ENCODE measurements at places on chromosomes 4 and X.

- DNase-seq = no peak
Measured at GRCh38 chrX:123223859-123224258, 39.8 kb downstream of the GRIA3 start.

- no peak for DNase-seq
Measured at GRCh38 chr4:37896206-37896860, 5.4 kb downstream of the TBC1D1 start.

DNA sequence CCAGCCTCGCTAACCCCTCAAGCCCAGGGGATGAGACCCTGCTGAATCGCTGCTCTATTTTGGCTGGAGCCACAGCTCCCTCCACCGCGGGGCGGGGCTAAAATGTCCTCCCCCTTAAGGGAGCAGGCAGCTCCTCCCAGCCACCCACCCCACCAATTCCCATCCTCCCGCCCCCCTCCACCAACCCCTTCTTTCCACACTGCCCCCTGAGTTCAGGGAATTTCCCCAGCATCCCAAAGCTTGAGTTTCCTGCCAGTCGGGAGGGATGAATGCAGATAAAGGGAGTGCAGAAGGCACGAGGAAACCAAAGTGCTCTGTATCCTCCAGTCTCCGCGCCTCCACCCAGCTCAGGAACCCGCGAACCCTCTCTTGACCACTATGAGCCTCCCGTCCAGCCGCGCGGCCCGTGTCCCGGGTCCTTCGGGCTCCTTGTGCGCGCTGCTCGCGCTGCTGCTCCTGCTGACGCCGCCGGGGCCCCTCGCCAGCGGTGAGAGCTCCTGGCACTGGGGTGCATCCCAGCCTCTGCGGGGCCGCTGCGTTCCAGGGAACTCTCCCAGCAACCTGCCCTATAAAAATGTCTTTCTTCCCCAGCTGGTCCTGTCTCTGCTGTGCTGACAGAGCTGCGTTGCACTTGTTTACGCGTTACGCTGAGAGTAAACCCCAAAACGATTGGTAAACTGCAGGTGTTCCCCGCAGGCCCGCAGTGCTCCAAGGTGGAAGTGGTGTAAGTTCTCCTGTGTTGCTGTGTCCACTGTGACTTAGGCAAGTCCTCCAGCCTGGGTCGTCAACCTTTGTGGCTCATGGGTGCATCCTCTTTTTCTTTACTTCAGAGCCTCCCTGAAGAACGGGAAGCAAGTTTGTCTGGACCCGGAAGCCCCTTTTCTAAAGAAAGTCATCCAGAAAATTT, at the start of gene CXCL6:
Gene CXCL6 (plus strand): TSS at position 306 of the 907 bp plus-strand sequence. CDS start 73 bp downstream, at position 379.
- DNase-seq = no peak

DNA sequence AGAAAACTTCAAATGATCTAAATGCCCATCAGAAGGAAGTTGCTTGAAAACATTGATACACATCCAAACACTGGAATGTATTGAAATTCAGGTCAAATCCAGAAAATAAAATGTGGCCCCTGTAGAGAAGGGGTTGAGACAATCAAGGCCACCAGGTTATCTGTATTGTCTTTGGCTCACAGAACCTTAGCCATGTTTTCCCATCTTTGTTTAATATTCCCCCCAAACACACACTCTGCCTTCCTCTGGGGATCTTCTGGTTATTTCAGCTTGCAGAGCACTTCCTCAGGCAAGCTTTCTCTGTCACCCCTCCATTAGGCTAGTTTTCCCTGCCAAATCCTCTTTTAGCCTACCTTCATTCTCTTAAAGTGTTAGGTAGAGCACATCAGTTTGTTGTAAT, 30.5 kb downstream of the PAGE2 start:
- DNase-seq = no peak

- DNase-seq = no peak
Measured at GRCh38 chr4:86376850-86377249, 17.0 kb upstream of the MAPK10 start.

GRCh38 chrX:2521927-2522386, 21.2 kb upstream of the DHRSX start:
- DNase-seq = no peak

- no peak for DNase-seq
Measured at GRCh38 chr4:183094393-183095198, 4.5 kb upstream of the WWC2 start.

- no peak for DNase-seq
Measured at GRCh38 chr4:158543191-158543590, 21.5 kb downstream of the RXFP1 start.

DNA sequence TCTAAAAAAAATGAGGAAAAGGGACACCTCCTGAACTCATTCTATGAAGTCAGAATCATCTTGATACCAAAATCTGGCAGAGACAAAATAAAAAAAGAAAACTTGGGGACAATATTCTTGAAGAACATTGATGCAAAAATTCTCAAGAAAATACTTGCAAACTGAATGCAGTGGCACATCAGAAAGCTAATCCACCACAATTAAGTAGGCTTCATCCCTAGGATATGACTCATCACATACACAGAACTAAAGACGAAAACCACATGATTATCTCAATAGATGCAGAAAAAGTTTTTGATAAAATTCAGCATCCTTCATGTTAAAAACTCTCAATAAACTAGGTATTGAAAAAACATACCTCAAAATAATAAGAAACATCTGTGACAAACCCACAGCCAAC, 98.3 kb downstream of the FAM47B start:
- no peak for DNase-seq

DNA sequence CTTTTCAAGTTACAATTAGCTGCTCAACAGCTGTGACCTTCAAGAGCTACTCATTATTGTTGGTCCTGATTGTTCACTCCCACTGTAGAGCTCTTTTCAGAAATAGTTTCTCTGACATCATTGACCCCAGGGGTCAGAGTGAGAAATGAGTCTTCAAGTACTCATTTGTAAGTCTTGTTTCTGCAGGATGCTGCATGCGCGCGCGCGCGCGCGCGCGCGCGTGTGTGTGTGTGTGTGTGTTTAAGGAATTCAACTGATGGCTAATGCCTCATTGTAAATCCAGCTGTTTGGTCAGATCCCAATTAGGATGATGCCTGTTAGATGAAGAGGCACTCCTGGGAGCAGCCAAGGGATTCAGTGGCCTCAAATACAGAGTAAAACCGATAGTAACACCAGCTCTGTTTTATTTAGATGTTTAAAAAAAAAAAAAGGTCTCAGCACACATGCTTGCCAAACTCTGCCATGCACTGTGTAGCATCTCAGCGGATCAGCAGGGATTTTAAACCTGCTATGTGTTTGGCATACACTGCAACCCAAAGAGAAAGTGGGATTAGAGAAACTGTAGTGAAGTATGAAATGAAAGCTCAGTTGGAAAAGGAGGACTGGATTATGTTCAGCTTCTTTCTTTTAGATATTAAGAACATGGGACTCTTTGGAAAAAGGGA, 332.3 kb downstream of the ADGRL3 start:
- DNase-seq = no peak

GRCh38 chr4:177008836-177009501, 216.2 kb upstream of the VEGFC start:
- DNase-seq = no peak

- no peak for DNase-seq
Measured at GRCh38 chr4:11152684-11153083, 276.0 kb downstream of the HS3ST1 start.

DNA sequence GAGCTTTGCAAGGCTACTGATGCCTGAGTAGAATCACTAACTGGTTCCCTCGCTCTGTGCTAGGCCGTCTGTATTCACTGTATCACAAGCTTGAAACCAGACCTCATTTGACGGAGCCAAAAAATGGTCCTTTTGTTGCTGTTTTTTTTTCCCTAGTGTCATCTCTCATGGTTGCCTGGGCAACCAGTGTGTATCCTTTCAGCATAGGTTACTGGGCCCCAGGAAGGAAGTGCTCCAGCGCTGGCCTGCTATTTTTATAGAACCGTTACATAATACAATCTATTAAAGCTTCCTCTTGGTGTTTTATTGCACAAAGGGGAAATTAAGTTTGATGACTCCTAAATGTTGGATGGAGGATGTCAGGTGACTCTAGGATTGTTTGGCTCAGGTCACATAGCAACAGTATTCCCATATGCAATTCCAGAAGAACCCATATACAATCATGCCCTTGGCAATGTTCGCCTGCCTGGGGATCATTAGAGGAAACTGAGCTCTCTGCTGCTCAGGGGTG, 220.4 kb downstream of the SPRY1 start:
- DNase-seq = peak; percentile 12

- DNase-seq = no peak
Measured at GRCh38 chr4:52841682-52842456, 20.2 kb upstream of the RASL11B start.

DNA sequence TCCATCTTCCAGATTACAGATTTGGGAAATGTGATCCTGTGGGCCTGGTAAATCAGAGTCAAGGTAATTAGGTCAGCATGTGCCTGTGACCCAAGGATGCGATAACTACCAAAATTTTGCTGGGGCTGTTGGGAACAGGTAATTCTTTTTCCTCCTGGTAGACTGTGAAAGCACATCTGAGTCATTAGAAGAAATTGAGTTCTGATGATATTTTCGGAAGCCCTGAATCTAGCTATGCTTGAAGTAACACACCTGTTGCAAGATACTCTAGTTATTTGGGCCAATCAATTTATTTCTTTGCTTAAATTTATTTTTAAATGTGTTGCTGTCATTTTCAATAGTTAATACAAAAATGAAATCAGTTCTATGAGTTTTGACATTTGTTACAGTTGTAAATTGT, 903.6 kb downstream of the RPA4 start:
- no peak for DNase-seq

- no peak for DNase-seq
Measured at GRCh38 chr4:107164962-107165475, 128.9 kb upstream of the DKK2 start.

DNA sequence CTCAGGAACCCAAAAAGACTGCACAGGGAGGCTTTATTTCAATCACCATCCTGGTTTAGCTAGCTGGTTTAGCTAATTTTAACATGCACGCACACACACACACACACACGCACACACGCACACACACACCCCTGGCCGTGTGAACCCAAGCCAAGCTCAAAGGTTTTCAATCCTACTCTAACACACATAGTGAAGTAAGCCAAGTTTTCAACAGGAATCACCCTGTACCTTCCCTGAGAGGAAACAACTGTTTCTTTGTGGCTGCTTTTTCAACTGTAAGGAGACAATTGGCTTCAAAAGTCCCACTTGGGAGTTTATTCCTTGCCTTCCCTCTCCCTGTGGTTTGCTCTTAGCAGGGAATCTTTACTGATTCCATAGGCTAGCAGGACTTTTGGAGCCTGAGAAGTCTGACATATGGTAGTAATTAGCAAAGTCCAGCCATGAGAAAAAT, 98.9 kb upstream of the BMP3 start:
- no peak for DNase-seq

DNA sequence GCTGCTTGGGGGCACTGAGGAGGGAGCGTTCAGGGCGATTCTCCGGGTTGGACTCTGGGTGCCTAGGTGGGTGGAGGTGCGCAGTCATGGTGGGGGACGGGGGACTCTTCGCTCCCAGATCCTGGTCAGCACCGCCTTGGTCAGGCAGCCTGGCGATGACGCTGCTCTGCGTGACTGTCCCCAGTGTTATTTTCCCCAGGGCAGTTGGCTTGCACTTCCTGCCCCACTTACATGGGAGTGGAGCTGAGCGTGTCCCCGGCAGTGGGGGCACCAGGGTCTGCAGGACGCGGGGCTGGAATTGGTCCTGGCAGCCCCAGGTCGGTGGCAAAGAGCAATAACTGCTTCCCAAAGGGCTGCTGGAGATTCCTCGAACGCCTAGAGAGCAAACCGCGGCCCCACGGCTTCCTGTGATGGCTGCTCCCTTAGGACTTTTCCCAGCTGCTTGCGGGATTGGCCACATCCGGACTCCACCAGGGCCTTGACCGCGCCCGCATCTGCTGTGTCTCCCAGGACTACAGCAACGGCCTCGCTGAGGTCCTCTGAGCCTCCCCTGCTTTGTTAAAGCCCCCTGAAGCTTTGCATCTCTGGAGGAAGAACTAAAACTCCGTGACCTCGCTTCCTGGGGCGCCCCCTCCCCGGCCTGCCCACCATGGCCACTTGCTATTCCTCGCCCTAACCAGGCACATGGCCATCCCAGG, 35.3 kb upstream of the GPR78 start:
- no peak for DNase-seq

DNA sequence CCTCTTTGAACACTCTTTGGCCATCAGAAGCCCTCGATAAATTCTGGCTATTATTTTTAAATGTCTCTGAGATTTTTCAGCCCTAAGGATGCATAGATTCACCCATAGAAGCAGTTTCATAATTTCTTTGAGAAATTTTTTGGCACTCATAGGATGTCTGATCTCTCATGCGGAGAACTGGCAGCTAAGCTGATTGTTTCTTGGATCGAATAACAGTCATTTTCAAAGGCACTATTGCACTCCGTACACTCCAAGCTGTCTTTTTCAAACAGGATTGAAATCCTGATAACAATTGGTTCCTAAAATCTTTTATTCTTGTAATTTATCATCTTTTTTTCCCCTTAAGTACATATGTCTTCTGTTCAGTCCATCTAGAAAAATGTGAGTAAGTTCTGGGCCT, 411.9 kb downstream of the SPOCK3 start:
- no peak for DNase-seq

DNA sequence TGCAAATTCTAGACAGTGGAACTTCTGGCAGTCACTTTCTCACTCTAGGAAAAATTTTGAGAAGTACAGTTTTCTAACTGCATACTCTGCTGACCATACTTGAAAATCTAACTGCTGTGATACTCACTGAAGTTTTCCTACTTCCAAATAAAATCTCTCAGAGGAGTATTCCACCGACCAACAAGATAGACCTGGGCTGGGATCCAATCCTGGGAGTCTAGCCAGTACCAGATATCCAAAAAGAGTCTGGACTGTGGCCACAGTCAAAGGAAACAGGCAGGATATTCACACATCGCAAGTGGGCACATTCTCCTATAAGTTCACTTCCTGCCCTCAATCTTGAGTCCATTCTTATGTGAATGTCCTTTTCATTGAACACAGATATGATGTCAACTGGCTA, 1138.7 kb upstream of the PCDH7 start:
- DNase-seq = no peak

- peak; percentile 69 for DNase-seq
Measured at GRCh38 chr4:5893004-5893580, at the start of gene CRMP1. Gene CRMP1 (minus strand): TSS chr4:5893086. CDS start chr4:5892969, 117 bp downstream.

DNA sequence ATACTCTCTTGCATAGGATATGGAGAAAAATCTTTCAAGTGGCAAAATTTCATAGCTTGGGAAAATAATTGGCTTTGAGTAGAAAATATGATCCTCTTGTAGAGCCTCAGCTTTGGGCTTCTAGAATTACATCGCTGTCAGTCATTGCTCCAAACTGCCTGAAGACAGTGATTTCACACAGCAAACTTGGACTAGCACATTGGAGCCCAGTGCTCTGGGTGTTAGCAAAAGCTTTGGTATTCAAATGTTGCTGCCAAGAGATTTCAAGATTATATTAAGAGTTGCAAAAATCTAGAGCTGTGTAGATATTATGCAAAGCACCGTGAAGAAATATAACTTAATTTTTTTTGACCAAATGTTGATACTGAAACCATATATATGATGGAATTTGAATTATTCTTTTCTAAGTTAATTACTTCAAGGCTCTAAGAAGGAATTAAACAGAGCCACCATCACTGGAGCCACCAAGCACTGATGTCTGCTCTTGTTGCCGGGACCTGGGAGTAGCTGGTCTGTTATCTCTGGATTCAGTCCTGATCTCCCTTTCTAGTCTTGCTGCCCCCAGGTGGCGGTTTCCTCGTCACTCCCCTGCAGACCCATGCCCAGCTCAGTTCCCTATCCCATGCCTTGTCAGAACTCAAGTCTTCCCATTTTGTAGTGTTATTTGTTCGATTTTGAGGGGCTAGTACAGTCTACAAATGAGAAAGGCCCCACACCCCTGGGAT, 260.7 kb upstream of the SFRP2 start:
- no peak for DNase-seq
